ENCODE measurements at places on chromosomes 13 and 19.
A peak's percentile ranks its signal among the peaks of the same experiment; 100 is the strongest.

DNA sequence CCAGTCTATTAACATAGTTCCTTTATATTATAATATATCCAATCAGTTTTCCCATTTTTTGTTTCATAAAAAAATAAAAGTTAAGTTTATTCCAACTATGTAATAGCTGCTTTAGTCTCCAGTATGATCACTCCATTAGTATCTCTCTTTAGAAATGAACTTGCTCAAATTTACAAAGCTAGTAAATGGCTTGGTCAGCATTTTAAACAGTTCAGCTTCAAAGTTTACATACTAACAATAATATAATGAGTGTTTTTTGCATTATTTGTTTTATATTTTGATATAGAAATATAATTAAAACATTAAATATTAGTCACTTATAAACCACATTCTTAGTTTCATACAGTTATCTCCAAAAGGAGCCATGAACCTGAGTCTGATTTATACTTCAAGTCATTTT lies 1073.8 kb downstream of the SLITRK5 start:
- no peak for DNase-seq

GRCh38 chr19:38013913-38014580 lies 107.0 kb downstream of the SIPA1L3 start:
- DNase-seq, result no peak

- DNase-seq, result no peak
Measured at GRCh38 chr19:40565355-40565754, 11.3 kb upstream of the SHKBP1 start.

DNA sequence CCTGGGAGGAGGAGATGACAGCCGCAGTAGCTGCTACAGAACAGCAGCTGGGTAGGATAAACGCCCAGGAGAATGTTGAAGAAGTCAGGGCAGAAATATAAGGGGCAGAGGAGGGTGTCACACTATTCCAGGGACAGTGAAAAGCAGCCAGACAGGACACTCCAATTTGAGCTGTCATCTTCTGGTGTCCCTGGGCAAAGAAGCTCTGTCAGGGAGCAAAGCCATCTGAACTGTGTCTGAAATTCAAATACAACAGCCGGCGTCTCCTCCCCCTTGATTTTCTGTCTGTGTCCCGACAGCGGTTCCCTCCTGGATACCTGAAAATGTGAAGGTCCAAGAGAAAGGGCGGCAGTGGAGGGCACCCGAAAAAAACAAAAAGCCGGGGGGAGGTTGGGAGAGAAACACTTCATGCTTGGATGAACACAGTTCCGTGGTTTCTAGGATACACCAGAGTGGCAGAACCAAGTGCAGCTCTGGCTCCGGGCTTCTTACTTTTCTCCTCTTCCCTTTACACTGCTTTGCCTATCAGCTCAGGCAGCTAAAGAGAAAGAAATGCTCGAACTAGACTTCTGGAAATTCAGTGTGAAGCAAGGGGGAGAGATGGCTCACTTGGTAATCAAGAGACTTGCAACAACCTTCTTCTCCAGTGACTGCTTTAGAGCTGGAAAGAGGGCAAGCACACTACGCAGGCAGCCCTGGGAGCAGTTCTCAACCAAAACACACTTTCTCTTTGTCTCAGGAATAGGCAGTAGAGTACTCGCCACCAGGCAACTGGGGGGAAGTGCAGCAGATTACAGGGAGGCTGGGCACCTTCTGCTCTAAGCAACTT lies 465.6 kb downstream of the ITGBL1 start:
- DNase-seq, result peak; percentile 72

Data from cerebellar cortex (tissue), 1 donor.